ENCODE measurements at places on chromosomes 2 and 18.

DNA sequence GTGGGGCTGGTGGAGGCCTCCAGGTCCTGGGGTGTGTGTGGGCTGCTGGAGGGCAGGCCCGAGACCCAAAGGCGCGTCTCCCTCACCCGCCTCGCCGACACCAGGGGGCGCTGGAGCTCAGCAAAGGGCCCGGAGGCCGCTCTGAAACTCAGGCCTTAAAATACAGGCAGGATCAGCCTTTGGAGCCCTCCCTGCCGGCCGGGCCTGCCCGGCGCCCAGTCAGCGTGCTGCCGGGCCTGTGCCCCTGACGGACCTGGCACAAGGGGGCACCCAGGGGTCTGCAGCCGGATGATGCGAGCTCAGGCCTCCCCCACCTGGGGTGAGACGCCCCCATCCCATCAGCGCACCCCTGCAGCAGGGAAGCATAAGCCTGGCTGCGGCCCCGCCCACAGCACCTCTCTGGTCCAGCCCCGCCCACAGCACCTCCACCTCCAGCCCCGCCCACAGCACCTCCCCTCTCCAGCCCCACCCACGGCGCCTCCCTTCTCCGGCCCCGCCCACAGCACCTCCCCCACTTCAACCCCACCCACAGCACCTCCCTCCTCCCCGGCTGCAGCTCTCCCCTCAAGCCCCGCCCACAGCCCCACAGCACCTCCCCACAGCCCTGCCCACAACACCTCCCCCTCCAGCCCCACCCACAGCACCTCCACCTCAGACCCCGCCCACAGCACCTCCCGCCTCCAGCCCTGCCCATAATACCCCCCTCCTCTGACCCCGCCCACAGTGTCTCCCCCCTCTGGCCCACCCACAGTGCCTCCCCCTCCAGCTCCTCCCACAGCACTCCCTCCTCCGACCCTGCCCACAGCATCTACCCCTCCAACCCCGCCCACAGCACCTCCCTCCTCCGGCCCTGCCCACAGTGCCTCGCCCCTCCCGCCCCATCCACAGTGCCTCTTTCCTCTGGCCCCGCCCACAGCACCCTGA is 92.8 kb upstream of the OTOS start:
- peak; percentile 32 for DNase-seq

- DNase-seq: peak; percentile 37
These were observed 19.0 kb downstream of the BOK start for GRCh38 chr2:241577413-241578122.

DNA sequence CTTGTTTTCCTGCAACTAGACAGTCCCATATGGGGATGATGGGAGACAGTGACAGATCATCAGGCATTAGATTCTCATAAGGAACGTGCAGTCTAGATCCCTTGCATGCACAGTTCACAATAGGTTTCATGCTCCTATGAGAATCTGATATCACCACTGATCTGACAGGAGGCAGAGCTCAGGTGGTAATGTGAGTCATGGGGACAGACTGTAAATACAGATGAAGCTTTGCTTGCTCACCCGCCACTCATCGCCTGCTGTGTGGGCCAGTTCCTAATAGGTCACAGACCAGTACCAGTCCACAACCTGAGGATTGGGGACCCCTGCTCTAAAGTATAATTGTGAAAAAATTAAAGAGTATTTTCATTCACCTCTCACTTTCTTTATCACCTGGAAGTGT is 23.6 kb upstream of the RAB1A start:
- DNase-seq: no peak

GRCh38 chr2:104656571-104657163 is 197.2 kb upstream of the POU3F3 start:
- DNase-seq: no peak

DNA sequence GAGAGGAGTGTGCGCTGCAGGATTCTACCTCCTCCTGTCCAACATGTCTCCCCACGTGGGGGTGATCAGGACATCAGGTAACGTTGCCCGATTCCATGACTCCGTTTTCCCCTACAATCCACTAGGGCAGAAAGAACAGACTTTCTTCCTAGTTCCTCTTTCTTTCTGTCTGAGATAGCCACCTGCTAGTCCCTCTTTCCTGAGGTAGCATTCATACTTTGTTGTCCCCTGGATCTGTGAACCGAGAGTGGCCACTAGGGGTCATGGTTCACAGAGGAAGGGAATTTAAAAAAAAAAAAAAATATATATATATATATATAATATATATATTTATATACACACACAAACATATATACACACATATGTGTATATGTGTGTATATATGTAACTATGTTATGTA is 210.0 kb upstream of the ZNF521 start:
- peak; percentile 11 for DNase-seq

DNA sequence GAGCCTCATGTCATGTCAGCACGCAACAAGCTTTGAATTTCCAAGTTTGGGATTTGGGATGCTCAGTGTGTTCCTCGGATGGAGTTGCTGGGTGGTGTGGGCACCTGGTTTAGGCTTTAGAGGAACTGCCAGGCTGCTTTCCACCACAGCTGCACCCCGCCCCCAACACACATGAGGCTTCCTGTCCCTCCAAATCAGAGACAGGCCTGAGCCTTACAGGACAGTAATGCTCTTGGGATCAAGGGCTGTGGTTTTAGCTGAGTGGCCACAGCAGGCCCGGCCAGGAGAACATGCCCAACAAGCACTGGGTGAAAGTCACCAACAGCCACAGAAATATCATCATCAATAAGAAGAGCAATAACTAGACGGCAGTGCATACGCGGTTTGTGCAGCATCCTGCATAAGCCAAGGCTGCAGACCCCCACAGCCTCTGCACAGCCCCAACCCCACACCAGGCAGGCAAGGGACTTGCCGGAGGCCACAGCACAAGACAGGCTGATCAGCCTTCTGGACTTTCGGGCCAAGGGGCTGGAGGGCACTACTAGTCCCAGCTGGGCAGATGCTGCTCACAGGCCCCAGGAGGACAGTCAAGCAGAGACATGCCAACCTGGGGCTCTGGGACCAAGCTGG is 29.7 kb upstream of the GPC1 start:
- no peak for DNase-seq

- DNase-seq: no peak
These were observed 72.5 kb downstream of the NFATC1 start for GRCh38 chr18:79468119-79468789.

DNA sequence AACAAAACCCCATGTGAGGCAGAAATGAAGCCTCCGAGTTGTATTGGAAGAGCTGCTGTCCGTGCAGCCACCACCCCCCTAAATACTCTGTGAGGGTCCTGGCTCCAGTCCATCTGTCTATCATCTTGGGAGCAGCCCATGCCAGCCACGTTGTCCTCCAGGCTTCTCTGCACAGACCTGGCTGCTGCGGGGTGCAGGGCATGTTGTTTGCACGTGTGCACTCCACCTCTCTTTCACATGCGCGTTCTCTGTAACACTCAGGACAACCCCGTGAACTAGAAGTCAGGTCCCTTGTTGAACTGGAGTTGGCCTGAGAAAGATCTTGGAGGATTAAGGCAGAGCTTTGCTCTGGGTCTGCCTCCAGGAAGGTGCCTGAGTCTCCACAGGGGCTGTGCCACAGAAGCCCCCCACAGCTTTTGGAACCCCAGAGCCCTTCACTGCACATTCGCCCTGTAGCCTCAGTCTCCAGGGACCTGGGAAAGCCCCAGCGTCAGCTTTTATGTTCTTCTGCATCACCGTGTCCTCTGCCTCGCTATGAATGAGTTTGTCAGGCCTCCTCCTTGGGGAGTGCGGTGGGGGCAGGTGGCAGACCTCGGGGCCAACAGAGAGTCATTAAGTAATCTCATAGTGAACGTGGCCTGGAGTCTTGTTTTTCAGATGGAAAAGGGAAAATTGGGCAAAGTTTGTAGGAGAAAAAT is 16.6 kb downstream of the RTP5 start:
- no peak for DNase-seq

DNA sequence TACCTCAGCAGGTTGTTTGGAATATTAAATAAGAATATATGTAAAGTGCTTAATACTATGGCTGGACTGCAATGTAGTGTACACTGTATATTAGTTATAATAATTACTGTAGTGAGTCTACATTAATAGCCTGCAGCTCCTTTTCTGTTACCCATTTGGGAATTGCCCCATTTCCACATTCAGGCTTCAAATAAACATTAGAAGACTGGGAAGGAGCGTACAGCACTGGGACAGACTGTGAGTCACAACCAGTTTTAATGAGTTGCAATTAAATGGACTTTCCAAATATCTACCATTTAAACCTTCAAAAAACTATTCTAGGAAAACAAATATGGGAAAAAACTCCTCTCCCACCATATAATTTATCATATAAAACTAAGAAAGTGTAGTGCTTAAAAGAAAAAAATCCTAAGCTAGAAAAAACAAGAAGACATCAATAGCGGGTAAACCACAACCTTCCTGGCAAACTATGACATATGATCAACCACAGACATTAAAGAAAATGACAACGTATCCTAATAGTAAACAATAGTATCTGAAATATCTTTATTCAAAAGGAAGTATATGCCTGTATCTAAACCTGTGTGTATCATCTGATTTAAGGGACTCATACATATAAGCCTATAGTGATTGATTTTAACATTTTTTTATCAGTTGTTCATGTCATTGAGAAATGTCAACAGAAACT is 86.1 kb downstream of the TRIP12 start:
- DNase-seq: no peak

GRCh38 chr2:60505880-60506260 is 47.6 kb downstream of the BCL11A start:
- no peak for DNase-seq

DNA sequence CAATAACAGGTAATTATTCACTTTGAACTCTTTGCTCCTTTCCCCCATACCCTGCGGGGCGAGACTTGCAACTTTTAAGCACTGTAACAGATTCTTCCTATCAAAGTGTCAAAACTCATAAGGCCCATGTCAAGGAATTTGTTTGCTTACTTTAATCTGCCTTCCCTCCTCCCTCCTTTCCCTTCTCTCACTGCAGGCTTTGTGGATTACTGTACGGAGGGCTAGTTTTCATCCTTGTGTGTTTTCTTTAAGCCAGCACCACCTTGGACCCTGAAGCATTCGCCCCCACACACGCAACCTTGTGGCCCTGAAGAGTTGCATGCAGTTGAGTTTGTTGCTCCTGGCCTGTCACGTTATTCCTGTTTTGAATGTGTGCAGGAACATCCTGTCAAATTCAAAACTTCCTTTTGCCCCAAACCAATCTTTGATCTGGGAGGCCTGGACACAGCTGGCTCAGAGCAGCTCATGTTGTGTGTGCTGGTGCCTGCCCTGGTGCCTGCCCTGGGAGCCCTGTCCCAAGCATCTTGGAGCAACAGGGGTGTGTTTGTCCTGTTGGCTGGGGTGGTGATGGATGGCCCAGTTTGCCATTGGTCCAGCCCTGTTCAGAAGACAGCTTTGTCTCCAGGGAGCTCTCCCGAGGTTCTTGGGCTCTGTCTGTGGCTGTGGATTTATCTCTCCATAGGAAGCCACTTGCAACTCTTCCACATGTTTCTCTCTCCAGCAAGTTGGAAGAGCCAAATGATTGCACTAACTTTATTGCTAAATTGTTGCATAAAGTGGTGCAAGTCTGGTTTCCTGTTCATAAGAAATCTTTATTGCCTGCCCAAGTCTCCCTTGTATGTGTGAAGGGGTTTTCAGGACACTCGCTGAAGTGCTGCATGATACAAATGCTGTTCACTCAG is 199.6 kb downstream of the VAPA start:
- DNase-seq: no peak

GRCh38 chr2:105454801-105455485 is 56.1 kb upstream of the FHL2 start:
- DNase-seq: peak; percentile 31

DNA sequence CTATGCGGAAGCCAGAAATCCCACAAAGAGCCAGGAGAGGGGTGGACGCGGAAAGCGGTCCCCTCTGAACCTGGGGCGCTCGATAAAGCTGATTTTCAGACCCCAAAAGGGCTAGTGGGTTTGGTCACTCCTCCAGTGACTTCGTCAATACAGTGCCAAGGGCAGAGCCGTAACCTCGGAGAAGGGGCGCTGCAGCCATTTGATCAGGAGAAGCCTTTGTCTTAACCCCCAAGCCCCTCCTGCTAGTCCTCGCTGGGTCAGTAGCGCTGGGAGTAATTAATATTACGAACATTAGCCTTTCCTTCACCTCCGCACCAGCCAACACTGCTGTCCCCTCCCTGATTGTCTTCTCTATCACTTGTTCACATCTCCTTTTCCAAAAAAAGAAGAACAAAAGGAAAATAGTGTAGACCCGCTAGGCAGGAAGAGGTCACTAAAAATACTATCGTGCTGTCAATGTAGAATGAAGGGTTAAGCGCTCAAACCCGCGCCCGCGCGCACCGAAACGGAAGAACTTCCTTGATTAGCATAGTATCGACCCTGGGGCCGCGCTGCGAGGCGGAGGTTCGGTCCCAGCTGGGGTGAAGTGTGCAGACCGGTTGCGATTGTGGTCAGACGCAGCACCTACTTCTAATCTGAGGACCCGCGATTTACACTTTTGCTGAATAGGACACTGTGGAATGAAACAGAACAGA is 63.2 kb upstream of the MAPRE2 start:
- no peak for DNase-seq

DNA sequence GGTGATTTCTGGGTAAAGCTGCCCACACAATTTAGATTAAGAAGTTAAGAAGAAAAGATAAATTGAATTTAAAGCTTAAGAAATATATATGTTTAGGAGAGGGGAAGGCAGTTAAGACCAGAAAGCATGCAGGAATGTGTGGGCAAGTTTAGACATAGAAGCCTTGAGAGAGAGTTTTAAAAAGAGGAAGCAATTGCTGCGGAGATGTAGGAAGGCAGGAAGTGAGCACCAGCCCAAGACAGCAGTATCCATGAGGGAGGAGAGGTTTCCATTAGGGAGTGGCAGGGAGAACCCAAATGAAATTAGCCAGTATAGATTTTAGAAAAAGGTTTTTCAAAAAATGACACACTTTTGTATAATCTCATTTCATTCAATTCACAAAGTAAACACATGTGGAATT is 24.3 kb downstream of the DSC2 start:
- no peak for DNase-seq

GRCh38 chr2:168050377-168050776 is 197.0 kb downstream of the STK39 start:
- DNase-seq: no peak

- no peak for DNase-seq
These were observed 259.6 kb upstream of the ZNF804A start for GRCh38 chr2:184338771-184339170.

GRCh38 chr2:138030459-138030858 is 66.2 kb downstream of the HNMT start:
- peak; percentile 20 for DNase-seq

GRCh38 chr18:34018336-34018735 is 206.4 kb downstream of the NOL4 start:
- DNase-seq: no peak

DNA sequence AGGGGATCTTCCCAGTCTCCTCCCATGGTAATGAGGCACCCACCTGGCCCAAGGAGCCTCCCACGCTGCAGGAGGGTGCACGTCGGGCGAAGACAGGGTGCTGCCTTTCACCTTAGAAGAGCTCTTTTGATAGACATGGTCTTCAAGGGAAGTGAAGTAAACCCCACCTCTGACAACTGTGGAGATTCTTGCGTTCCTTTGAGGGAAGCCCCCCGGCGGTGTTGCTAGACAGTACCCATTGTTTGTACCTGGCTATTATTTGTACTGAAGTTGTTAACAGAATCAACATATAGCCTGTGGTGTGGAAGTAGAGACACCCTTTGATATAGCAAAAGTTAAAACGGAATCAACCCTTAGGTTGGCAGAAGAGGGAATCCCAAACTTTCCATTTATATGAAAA is 648.0 kb downstream of the GALR1 start:
- no peak for DNase-seq

- peak; percentile 42 for DNase-seq
These were observed 227.8 kb upstream of the RBMS1 start for GRCh38 chr2:160721089-160722040.
